Tongue (tissue), 3 donors: ENCODE measurements at places on chromosomes 5 and 9. TPM values are rescaled to one million over a fixed set of nuclear protein-coding genes. Genes with fewer than 3 reads are reported as not detected.

The SMIM33 gene
- not detected for total RNA-seq

The KCTD16 gene
- 0.10 TPM for total RNA-seq

The ACER2 gene
- total RNA-seq = 1.7 TPM

The HAVCR2 gene
- total RNA-seq = 2.8 TPM

DNA sequence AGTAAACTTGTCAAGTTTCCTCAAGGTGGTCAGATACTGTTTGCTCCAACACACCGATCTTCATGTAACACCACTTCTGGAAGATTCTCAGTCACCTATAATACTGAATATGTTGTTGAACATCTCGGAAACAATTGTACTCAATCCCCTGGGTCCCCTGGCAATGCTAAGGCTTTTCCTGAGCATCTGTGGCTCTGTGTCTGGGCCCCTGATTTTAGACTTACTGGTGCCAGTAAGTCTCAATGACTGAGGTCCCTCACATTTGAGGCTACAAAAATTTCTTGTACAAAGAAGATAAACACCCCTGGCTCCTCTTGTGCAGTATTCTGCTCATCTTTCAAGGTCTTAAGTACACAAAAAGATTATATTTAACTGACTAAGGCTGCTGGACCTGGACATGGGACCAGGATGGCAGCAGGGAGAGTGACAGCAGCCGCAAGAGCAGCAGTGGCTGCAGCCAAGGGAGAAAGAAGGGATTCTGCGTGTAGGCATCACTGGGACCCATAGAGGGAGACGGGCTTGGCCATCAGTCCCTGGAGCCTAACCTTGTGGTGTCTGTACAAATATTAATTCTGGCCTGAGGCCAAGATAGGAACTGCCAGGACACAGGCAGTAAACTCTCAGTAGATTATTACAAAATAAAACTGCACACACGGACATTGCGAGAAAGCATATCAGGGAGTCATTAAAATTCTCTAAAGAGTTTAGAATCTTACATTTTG is 49.0 kb upstream of the TNPO1 start:
- DNase-seq = peak; percentile 3

DNA sequence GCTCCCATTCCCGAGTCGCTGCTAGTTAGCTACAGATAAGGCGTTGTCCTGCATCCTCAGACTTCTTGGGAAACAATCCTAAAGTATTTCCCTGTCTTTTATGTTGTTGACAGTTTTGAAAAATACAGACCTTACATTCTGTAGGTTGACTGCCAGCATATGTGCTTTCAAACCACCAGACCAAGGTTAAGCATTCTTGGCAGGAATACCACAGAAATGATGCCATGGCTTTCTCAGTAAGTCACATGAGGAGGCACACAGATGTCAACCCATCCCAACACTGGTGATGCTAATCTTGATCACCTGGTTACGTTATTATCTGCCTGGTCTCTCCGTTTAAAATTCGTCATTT is 871 bp downstream of the GLE1 start:
- no peak for DNase-seq

DNA sequence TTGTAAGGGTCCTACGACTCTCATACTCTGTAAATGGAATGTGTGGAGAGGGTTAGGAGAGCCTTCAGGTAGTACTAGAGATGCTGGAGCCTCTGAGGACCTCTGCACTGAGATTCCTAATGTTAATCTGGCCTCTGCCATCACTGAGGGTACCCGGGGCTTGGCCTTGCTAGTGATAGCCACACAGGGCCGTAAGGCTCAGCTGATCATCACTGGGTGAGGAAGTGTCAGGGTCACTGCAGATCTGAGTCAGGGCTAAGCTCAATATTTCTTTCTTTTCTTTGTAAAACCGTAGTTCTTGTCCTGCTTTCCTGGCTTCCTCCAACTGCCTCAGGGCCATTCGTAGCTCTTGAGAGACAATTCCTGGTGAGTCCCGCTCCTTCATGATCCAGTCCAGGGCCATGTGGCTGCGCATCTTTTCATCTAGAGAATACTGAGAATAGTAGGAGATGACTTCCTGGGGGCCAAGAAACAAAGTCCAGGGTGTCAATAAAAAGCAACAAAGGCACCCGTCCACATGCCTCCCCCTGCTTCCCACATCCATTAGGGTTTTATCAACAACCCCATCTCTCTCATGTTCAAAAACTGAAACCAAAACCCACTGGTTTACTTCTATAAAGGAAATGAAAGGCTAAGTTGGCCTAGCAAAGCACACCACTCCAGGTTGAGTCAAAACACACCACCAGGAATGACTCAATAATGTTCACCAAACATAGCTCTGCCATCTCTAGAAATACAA is 47.7 kb downstream of the LIX1 start:
- DNase-seq = no peak

DNA sequence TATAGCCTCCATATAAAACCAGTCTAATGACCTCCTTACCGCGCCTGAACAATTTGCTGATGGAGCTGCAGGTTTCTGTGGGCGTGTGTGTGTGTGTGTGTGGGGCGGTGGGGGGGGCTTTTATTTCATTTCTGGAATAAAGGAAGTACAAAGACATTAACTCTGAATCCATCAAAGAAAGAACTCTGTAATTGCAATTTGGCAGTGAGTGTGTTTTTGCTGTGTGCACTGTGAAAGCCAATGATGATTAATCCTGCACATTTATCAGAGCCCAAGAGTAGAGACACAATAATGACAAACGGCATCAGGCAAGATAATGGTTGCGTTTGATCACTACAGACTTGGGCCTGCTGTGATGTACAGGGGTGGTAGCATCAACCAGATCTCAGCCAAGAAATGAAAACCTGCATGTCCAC is 29.3 kb upstream of the NDFIP1 start:
- no peak for DNase-seq

DNA sequence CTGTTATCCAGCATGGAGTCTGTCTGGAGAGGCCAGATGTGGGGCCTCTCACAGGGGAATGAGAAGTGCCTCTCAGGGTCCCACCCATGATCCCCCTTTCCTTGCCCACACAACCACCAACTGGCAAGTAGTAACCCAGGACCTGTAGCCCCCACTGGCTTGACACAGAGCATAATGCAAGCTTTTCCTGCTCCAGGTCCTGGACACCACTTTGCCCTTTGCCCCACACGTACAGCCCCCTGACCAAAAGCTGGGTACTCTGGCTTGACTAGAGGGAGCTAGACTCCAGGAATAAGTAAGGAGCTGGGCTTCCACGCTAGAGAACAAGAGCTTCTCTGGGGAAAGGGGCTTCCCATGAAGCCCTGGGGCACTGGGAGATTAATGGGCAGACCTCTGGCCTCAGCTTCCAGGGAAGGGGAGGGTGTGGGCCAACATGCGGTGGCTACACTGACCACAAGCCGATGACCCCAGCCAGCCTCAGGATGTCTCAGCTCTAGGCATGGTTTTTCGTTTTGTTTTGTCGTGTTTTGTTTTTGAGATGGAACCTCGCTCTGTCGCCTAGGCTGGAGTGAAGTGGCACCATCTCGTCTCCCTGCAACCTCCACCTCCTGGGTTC is 109.5 kb downstream of the C9orf50 start:
- DNase-seq = no peak

DNA sequence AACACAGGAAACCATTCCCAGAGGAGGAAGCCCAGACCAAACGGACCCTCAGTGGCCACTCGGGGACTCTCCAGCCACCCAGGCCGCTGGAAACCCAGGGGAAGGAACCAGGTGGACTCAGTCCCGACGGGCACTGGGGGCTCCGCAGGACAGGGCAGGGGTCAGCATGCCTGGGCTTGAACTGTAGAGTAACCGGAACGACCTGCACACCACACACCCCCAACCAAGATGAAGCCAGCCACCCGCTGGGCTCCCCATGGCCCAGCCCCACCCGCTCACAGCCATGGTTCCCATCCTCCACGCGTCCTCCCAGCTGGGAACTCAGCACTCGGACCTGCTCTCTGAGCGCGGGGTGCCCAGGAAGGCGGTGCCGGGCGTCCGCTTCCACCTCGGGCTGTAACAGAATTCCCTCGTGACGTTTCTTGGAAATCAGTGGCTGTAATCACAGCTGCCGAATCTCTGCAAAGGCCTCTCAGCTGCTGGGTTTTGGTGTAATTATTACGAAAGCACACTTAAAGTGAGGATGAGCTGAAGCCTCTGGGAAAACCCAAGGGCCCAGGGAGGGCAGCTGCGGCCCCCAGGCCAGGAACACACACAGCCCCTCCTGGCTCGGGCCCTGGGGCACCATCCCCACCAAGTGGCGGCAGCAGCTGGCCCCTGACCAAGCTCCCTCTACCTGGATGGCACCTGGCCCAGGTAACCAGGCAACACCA is 13.8 kb downstream of the NACC2 start:
- peak; percentile 78 for DNase-seq

GRCh38 chr9:109036744-109037680 is 23.7 kb upstream of the CTNNAL1 start:
- DNase-seq = no peak

- DNase-seq = no peak
These were observed 26.3 kb downstream of the SSBP2 start for GRCh38 chr5:81724571-81724970.

DNA sequence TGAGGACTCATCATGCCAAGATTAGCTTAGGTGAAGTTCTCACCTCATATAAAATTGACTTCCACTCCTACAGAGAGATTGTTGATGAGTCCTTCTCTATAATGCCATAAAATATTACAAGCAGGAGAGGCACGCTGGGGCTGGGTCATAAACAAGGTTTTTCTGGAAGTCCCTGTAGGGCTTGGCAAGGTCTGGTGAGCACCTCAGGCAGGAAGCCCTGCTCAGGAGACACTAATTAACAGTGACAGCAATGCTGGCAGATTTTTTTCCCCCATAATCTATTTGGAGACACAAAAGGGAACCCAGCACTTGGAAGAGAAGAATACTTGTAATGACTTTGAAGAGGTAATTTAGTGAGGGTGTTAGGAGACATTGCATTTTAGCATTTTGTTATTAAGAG is 118.7 kb downstream of the DIRAS2 start:
- no peak for DNase-seq

DNA sequence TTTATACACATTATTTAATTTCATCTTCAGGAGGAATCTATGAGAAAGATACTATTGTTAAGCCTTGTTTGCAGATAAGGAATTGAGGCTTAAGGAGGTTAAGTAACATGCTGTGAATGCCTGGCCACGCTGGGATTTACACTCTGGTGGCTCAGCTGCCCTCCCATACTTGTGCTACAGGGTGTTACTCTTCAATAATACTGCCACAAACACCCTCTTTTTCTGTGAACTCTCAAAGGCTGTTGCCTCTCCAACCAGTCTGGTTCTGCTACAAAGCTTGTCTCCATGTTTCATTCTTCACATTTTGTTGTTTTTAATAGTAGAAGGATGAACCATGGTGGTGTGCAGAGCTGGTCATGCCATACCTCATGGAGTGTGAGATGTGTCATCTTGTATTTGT is 76.7 kb upstream of the TNFAIP8 start:
- no peak for DNase-seq

DNA sequence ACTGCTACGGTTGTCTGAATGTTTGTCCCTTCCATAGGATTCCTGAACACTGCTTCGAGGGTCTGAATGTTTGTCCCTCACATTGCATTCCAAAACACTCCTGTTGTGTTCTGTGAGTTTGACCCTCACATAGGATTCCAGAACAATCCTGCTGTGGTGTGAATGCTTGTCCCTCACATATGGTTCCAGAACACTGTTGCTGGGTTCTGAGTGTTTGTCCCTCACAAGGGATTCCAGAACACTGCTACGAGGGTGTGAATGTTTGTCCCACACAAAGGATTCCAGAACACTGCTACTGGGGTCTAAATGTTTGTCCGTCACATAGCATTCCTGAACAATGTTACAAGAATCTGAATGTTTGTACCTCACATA is 201.2 kb downstream of the FOXD4L6 start:
- no peak for DNase-seq

DNA sequence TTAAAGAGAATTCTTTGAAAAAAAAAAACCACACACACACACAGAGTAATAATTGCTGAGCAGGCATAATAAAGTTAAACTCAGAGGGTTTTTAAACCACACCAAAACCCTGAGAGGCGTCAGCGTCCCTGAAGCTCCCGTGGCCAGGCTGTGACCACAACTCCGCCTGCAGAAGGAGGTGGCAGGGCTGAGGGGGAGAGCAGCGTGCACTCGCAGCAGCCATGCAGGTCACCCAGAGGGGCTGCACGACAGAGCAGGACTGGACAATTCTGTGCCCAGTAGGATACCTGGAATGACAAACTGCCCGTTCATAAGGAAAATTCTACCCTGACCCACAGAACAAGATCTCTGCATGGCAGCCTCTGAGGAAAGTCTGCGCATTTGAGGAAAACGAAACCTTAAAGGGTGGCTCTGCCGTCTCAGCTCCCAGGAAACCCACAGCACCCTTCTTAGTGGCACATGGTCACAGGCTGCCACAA is 44.0 kb downstream of the ROR2 start:
- DNase-seq = no peak

GRCh38 chr5:34411470-34412346 is 244.4 kb upstream of the RAI14 start:
- DNase-seq = peak; percentile 21

DNA sequence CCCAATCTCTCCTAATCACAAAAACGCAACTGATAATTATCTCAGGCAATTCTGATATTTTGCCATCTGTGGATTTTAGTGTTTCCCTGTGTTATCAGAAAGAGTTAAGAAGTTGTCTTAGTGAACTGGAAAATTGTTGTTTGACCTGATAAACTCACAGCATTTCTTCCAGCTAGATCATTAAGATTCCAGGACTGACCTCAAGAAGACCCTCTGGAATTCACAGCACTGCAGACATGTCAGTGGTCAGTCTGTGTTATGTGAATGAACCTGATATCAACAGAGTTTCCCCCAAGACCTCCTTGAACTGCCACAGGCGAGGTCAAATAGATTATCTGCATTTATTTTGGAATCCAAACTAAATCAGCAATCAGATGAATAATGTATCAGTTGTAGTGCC is 174.7 kb downstream of the FBXL7 start:
- no peak for DNase-seq
